ENCODE measurements at places on chromosomes 6 and 20. TPM values are rescaled to one million over a fixed set of nuclear protein-coding genes. Genes with fewer than 3 reads are reported as not detected.

PI16 gene
- total RNA-seq: not detected

GRCh38 chr20:62554214-62554897 lies 78.6 kb upstream of the GATA5 start:
- peaks cover 98% of the 10 kb centered on the region for H3K27me3 ChIP-seq
- H3K4me3 ChIP-seq: no peak overlapping the region
- H3K27ac ChIP-seq: no peak overlapping the region
- no peaks in the 10 kb centered on the region for H3K36me3 ChIP-seq

GRCh38 chr20:10255846-10256245 lies 37.2 kb downstream of the SNAP25 start:
- no peak overlapping the region for H3K4me3 ChIP-seq
- H3K4me1 ChIP-seq: peaks cover 7% of the 10 kb centered on the region
- H3K27me3 ChIP-seq: no peaks in the 10 kb centered on the region
- no peak for DNase-seq

GRCh38 chr6:6600875-6601274 lies 12.4 kb downstream of the LY86 start:
- no peak overlapping the region for H3K4me3 ChIP-seq
- H3K36me3 ChIP-seq: no peaks in the 10 kb centered on the region
- H3K27ac ChIP-seq: no peak overlapping the region
- peak; percentile 9 for DNase-seq
- H3K4me1 ChIP-seq: peaks cover 6% of the 10 kb centered on the region
- H3K27me3 ChIP-seq: no peaks in the 10 kb centered on the region

SNX3 gene
- total RNA-seq: 84.9 TPM

DNA sequence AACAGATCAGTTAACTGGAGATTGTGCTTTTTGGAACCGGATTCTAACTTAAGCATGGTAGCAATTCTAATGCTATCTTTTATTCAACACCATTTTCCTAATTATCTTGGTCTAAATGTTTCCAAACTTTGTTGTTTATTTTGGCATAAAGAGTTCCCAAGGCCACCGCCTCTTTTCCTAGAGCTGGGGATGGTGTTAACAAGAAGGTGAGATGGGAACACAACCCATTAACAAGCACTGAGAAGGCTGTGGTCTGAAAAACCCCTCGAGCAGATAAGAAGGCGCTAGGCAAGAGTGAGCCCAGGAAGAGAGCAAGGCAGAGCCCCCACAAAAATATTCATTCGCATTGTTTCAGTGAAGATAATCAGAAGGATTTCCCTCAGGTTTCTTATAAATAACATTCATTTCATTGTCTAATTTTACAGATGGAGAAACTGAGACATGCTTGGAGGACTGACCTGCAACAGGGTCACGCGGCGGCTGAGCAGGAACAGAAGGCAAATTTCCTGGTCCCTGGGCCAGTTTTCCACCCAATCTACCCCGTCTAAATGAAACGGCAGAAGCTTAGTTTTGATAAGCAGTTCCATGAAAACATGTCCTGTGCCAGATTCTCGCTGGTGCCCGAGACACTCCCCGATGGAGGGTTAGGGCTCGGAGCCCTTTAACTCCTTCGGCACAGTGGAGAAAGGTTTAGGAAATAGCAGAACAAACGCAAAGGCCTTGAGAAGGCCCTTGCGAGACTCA lies 155.6 kb downstream of the FOXC1 start:
- H3K27me3 ChIP-seq: no peaks in the 10 kb centered on the region
- H3K4me1 ChIP-seq: peaks cover 25% of the 10 kb centered on the region
- no peak overlapping the region for H3K27ac ChIP-seq
- H3K4me3 ChIP-seq: no peak overlapping the region

DNA sequence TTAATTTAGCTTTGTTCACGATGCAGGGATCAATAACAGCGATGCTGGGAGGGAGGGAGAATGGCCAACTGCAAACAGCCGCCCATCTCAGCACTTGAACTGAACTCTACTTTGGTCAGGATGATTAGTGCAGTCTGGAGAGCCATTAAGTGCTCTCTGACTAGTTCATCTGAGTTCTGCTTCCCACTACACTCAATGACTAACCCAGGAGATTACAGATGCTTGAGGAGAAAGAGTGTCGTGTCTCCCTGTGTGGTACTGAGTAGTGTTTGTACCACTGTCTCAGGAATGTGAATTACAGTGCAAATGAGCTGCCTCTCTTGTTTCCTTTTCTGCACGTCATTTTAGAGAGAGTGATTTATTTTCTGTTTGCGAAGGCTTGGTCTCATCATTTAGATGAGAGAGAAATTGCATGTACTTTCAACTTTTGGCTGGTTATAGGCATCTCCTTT lies 23.5 kb downstream of the CARMIL1 start:
- no peaks in the 10 kb centered on the region for H3K27me3 ChIP-seq
- no peaks in the 10 kb centered on the region for H3K36me3 ChIP-seq

GRCh38 chr20:53038299-53038698 lies 66.1 kb downstream of the TSHZ2 start:
- no peaks in the 10 kb centered on the region for H3K27me3 ChIP-seq
- H3K4me1 ChIP-seq: peaks cover 6% of the 10 kb centered on the region
- no peak for DNase-seq
- no peak overlapping the region for H3K27ac ChIP-seq
- no peak overlapping the region for H3K4me3 ChIP-seq

DNA sequence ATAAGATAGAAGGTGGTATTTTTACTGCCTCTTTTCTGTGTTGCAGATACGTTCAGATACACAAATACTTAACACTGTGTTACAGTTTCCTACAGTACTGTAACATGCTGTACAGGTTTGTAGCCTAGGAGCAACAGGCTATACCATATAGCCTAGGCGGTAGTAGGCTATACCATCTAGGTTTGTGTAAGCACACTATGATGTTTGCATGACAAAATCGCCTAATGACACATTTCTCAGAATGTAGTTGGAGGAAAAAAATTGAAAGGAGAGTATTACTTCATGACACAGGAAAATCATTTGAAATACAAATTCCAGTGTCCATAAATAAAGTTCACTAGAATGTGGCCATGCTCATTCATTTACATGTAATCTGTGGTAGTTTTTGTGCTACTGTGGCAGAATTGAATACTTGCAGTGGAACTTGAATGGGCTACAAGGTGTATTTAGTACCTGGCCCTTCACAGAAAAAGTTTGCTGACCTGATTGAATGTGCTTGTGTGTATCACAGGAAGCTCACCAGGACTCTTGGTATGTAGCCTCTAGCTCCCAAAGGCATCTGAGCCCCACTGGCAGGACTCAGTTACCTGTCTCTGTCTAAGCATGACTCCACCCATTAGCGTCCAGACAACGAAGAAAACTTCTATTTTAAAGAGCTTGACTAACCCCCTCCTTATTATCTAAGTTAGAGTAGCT lies 18.8 kb downstream of the TOP1 start:
- no peaks in the 10 kb centered on the region for H3K27me3 ChIP-seq
- peaks cover 10% of the 10 kb centered on the region for H3K36me3 ChIP-seq
- no peak overlapping the region for H3K27ac ChIP-seq
- DNase-seq: no peak
- no peak overlapping the region for H3K4me3 ChIP-seq

GRCh38 chr6:168022488-168023321 lies 25.2 kb downstream of the KIF25 start:
- peaks cover 38% of the 10 kb centered on the region for H3K4me1 ChIP-seq
- H3K36me3 ChIP-seq: no peaks in the 10 kb centered on the region
- no peak for DNase-seq
- no peak overlapping the region for H3K27ac ChIP-seq
- no peaks in the 10 kb centered on the region for H3K27me3 ChIP-seq

ERVFRD-1 gene
- total RNA-seq: not detected

- peaks cover 16% of the 10 kb centered on the region for H3K4me1 ChIP-seq
- DNase-seq: no peak
- peak overlapping the region; percentile 3 for H3K27ac ChIP-seq
- peaks cover 68% of the 10 kb centered on the region for H3K36me3 ChIP-seq
- H3K4me3 ChIP-seq: no peak overlapping the region
These were observed 9.1 kb downstream of the BPIFB2 start for GRCh38 chr20:33016581-33017109.

GRCh38 chr6:79498842-79499241 lies 38.4 kb downstream of the LCA5 start:
- DNase-seq: no peak
- no peaks in the 10 kb centered on the region for H3K27me3 ChIP-seq
- no peak overlapping the region for H3K27ac ChIP-seq
- H3K4me1 ChIP-seq: peaks cover 17% of the 10 kb centered on the region
- H3K36me3 ChIP-seq: no peaks in the 10 kb centered on the region
